ENCODE measurements at places on chromosomes 2 and 18.

DNA sequence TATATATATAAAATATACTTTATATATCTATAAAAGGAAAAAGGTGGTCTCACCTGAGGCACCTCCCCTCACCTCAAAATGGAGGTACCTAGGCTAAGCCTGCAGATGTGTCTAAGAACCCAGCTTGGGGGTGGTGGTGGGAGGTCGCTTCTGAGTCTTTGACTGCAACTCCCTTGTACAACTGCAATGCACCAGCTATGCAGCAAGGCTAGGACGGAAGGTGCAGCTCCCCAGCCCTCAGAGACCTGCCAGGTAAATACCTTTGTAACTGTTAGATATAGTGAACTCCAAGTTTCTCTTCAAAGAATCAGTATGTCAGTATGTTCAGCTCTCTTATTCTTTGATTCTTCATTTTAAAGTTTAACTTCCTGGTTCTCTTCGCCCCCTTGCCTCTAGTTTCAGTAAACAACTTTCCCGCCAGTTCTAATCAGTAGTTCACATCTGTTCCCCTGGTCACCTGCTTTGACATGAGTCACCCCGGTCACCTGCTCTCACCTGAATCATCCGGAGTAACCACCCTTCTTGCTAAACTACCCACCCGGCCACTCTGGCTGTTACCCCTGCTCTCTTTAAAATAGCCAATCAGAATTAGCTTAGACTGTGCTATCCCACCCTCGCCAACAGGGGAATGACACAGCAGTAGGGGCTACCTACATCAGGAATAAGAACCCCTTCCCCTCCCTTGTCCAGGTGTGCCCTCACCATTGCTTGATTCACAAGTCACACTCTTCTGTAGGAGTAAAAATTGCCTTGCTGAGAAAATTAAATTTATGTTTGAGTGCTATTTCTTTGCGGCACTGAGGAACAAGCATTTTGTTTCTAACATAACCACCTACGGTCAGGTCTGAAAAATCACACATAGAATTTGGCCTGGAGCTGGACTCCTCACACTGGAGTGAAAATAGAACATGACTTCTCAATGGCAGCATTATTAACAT lies 24.7 kb upstream of the IMPA2 start:
- no peak for DNase-seq

GRCh38 chr2:168641636-168642035 lies 160.8 kb upstream of the NOSTRIN start:
- no peak for DNase-seq

DNA sequence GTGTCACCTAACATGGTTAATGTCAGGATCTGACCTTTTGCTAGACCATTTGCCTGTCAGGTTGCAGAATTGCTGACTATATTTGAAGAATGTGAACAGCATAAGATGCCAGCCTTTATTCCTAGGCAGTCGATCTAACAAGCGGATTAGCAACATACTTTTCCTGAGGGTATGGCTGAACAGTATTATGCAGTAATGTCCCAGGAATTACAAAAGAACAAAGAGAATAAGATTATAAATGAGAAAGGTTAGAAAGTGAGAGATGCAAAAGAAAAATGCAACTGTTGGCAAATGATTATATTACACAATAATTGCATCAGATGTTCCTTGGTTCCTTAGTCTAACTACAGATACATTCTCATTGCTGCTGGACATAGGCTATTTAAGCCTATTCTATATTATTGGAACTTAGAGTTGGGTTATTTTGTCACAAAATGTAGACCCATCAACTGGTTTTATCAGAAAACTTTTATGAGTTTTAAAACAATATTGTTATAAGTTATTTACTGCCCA lies 647.1 kb upstream of the CRIM1 start:
- DNase-seq, result no peak

GRCh38 chr2:161238560-161239325 lies 69.5 kb upstream of the PSMD14 start:
- peak; percentile 64 for DNase-seq

GRCh38 chr2:156006721-156007618 lies 325.6 kb downstream of the NR4A2 start:
- no peak for DNase-seq

DNA sequence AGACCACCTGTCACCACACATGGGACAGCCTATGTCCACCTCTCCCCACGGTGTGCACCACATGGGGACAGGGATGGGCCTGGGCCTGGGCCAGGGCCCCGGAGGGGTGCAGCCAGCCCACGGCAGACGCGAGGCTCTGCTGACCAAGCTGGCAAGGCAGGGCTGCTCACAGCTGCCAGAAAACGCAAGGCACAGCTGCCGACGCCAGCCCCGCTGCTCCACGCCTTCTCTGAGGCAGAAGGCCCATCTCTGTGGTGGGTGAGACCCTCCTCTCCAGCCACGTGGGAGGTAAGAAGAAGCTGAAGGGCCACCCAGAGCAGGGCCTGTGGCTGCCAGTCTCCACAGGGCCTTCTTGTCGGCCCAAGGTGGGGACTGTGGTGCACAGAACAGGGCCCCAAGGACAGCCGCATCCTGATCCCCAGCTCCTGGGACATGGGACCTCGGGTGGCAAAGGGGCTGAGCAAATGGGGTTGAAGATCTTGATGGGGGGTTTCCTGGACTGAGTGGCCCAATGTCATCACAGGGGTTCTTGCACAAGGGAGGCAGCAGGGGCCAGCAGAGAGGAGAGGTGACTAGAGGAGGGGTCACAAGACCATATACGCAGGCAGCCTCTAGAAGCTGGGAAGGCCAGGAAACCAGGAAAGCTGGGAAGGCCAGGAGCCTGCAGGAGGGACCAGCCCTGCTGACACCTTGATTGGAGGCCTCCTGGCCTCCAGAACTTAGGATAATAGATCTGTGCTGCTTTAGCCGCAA lies 72.3 kb downstream of the NDUFA10 start:
- DNase-seq, result no peak

- peak; percentile 75 for DNase-seq
These were observed 10.9 kb upstream of the CDH20 start for GRCh38 chr18:61322265-61322873.

GRCh38 chr2:221100467-221101089 lies 471.5 kb downstream of the EPHA4 start:
- no peak for DNase-seq

- DNase-seq, result no peak
These were observed 2.7 kb upstream of the SLC66A2 start for GRCh38 chr18:79953971-79954651.

DNA sequence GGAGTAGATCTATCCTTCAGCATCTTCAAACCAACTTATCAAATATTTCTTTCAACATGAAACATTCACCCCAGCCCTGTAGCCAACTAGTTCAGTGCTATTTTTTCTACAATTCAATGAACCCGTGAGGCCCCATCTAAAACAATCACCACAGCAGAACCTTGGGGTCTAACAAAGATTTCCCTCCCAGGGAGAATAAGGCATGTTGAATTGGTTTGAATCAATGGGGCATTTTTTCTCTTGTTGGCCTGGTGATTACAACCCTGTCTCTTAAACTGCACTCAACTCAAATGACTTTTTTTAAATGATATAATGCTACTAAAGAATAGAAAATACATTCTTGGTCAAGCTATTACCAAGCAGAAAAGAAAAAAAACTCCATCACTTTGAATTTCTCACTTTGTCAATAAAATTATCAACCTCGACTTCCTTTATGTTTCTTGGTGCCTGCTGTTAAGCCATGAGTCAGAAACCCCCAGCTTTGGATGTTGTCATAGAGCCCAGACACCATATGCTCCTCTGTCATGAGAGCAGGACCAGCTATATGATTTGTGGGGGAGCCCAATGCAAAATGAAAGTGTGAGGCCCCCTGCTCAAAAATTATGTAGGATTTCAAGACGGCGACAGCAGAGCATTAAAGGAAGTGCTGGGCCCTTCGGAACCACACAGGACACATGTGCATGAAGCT lies 282.4 kb downstream of the MEIS1 start:
- no peak for DNase-seq

- DNase-seq, result no peak
These were observed 124.7 kb upstream of the SPATS2L start for GRCh38 chr2:200181755-200182154.

DNA sequence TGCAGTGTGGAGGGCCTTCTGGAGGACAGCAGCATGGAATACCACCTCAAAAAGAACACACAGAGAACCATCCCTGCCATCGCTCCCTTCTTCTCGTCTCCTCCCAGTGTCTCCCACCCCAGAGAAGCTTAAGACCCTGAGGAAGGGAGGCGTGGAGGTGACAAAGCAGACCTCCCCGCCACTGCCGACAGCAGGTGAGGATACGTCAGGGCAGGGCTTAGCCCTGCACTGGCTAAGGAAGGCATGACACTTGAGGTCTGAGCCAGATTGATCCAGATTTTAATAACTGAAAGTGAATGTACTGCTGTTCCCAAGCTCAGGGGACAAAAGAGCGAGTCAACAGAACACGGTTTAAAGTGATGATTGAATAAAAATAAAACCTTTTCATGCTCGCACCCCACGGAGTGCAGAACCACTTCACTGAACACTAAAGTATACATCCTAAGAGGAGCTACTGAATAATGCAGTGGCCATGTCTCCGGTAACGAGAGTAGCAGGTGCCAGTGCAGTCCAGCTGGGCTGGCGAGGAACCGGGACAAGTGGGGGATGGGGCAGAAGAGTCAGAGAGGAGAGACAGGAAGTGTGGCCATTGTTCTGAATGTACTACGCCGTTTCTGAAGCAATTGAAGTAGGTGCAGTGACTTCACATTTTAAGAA lies 391.0 kb downstream of the CDH2 start:
- DNase-seq, result no peak

GRCh38 chr2:233418052-233418760 lies 63.9 kb downstream of the DGKD start:
- no peak for DNase-seq

DNA sequence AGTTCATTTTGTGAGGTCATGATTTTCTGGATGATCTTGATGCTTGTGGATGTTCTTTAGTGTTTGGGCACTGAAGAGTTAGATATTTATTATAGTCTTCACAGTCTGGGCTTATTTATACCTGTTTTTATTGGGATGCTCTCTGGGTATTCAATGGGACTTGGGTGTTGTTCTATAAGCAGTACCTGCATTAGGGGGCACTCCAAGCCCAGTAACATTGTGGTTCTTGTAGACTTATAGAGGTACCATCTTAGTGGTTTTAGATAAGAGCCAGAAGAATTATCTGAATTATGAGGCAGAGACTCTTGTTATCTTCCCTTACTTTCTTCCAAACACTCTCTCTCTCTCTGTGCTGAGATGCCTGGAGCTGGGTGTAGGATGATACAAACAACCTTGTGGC lies 470.0 kb downstream of the PIK3C3 start:
- DNase-seq, result no peak

- DNase-seq, result peak; percentile 37
These were observed 19.6 kb upstream of the KCNG3 start for GRCh38 chr2:42513252-42513918.

DNA sequence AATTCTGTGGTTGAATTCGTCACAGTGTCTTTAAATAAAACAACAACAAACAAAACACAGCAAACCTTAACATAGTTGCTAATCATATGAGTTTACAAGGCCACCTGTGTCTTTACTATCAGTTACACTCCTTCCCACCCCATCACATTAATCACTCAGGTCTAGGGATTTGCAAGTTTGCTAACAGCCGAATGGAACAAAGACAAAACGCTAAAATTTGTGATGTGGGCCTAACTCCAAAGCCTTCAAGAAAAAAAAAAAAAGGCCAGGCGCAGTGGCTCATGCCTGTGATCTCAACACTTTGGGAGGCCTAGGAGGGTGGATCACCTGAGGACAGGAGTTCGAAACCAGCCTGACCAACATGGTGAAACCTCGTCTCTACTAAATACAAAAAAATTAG lies 566 bp upstream of the POLI start:
- DNase-seq, result no peak

DNA sequence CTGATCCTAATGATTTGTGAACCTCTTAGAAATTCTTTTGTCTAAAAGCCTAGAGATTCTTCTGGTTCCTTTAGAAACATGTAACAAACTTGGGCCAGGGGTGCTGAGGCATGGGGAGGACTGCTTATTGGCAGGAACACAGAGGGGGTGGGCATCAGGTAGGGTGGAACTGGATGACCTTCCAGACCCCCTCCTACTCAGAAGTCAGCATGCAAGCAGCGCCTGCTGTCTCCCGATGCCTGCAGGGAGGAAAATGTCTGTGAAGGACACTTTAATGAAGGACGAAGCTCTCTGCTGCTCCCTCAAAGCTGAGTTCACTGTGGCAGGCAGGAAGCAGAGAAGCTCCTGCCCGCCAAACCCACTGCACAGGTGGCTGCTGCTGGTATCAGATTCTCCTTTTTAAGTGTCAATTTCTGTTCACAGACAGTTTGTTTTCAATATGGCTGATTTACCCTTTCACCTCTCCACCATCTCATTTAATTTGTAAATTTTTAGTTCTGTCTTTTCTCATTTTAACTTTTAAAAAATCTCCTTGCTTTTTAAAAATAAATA lies 19.4 kb downstream of the COA5 start:
- DNase-seq, result no peak

- DNase-seq, result no peak
These were observed 62.5 kb downstream of the HDLBP start for GRCh38 chr2:241252778-241253475.

GRCh38 chr2:106830191-106830590 lies 55.8 kb downstream of the ST6GAL2 start:
- peak; percentile 1 for DNase-seq

- DNase-seq, result peak; percentile 65
These were observed 962 bp downstream of the TANK start for GRCh38 chr2:161161074-161161706.

GRCh38 chr2:165402162-165402561 lies 67.3 kb upstream of the CSRNP3 start:
- DNase-seq, result no peak

- DNase-seq, result no peak
These were observed 14.7 kb upstream of the IKZF2 start for GRCh38 chr2:213166109-213166508.

- DNase-seq, result peak; percentile 39
These were observed 376.4 kb upstream of the ATP5MC3 start for GRCh38 chr2:175557810-175558377.

GRCh38 chr18:70355620-70356385 lies 67.0 kb downstream of the SOCS6 start:
- DNase-seq, result no peak

DNA sequence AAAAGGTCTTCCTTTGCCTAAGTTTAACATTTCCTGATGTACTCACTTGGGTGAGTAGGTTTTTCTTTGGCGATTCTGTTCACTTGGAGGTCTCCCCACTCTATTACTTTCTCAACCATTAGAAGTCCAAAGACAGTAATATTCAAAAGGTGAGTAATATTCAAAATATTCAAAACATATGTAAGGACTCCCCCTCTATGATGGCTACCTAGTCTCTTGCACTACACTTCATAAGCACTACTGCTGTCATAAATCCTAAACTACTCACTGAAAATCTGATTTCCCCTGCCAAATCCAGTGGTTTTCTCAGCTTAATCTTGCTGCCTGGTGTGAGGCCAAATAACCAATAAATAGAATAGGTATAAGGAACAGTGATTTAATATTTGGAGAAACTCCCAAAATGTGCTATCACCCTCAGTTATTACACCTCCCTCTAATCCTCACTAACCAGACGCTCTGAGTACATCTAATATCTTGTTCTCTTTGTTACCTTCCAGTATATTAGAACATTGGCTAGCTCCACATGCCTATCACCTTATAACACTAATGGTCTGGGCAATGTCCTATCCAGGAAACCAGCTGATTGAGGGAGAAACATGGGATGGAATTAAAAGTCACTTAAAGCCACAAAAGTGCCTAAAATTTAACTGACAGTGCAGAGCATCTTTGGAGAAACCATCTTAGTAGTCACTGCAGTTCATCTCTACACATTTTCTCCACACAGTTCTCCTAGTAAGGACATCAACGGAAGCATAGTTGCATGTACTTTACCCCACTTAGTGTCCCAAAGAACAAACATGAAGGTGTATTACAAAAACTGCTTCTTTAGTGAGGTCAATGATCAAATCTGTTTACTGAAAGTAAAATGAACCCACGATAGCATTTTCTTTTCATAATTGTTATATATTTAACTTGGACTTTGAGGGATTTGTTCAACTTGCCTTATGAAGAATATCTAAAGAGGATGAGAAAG lies 54.8 kb downstream of the MBD2 start:
- DNase-seq, result no peak
